ENCODE measurements at places on chromosomes 3 and 15.
A peak's percentile ranks its signal among the peaks of the same experiment; 100 is the strongest.

GRCh38 chr3:49161808-49162530 lies 4.2 kb downstream of the CCDC71 start:
- no peak for DNase-seq

GRCh38 chr3:37642670-37643598 lies 218.7 kb upstream of the CTDSPL start:
- DNase-seq: no peak

- no peak for DNase-seq
Measured at GRCh38 chr3:187626581-187626980, 43.6 kb downstream of the SST start.

GRCh38 chr3:145411605-145412004 lies 749.4 kb downstream of the PLOD2 start:
- DNase-seq: no peak

- DNase-seq: no peak
Measured at GRCh38 chr15:34335176-34336032, 2.2 kb downstream of the SLC12A6 start.

DNA sequence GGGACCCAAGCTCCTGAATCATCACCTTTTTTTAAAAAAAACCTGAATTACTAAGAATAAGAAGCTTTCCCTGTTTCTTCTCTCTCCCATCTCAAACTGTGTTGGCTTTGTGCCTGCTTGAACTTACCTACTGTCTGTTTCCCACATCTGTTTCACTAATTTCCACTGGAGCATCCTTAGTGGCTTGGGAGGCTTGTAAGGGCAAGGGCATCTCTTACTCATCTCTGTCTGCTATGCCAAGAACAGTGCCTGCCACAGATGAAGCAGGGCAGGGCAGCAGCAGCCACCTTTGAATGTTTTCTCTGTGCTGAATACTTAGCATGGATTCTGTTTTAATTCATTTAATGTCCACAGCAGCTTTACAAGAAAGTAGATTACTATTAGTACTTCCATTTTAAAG lies 42.3 kb downstream of the SNRK start:
- DNase-seq: no peak

DNA sequence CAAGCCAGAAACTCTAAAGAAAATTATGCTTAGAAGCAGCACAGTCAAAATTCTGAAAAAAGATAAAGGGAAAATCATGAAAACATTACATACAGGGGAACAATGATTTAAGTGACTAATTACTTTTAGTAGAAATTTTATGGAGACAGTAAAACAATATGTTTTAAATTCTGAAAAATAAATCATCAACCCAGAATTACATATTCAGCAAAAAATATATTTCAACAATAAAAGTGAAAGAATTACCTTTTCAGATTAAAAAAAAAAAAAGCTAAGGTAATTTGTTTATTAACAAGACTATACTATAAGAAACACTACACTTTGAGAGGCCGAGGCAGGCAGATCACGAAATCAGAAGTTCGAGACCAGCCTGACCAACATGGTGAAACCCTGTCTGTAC lies 32.4 kb upstream of the IGF2BP2 start:
- no peak for DNase-seq

DNA sequence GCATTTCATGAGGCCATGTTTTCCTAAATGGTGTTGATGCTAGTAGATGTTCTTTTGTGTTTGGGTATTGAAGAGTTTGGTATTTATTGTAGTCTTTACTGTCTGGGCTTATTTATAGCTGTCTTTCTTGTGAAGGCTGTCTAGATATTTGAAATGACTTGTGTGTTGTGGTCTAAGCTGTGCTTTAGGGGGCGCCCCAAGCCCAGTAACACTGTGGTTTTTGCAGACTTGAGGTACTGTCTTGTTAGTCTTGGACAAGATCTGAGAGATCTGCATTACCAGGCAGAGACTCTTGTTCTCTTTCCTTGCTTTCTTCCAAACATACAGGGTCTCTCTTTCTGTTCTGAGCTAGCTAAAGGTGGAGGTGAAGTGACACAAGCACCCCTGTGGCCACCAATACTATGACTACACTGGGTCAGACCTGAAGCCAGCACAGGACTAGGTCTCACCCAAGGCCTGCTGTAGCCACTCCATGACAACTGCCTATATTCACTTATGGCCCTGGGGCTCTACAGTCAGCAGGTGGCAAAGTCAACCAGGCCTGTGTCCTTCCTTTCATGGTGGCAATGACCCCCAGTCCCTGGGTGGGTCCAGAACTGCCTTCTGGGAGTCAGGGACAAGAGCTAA lies 152.1 kb upstream of the TBC1D5 start:
- peak; percentile 21 for DNase-seq

Data from posterior cingulate gyrus (tissue), 11 donors.